ENCODE measurements at places on chromosomes 2 and 18.

DNA sequence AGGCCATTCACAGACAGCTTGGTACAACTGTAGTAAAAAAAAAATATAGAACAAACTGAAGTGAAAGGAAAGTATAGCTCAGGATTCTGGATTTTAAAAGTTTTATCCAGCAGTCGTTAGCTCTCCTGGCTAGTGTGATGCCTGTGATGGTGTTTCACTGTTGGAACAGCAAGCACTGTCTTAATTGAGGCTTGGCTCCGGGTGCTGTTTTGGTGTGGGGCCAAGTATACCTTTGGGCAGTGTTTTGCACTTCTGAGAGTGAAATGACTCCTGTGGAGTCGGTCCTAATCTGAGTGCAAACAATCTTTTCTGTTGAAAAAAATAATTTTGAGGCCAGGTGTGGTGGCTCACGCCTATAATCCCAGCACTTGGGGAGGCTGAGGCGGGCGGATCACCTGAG, 28.7 kb upstream of the RAB1A start:
- DNase-seq: no peak

GRCh38 chr2:37619959-37620300, 51.5 kb downstream of the CDC42EP3 start:
- no peak for DNase-seq

- no peak for DNase-seq
Measured at GRCh38 chr2:112782234-112782799, 2.0 kb downstream of the IL1A start.

GRCh38 chr18:37407571-37407970, 158.0 kb downstream of the CELF4 start:
- peak; percentile 6 for DNase-seq

GRCh38 chr2:26081556-26081955, 47.7 kb downstream of the RAB10 start:
- no peak for DNase-seq

GRCh38 chr2:108988796-108989713, at the start of gene EDAR:
TSS of gene EDAR (minus strand) at chr2:108989220. CDS start at chr2:108931014, 58,206 bp downstream.
- DNase-seq: peak; percentile 31

- DNase-seq: no peak
Measured at GRCh38 chr2:107502539-107502938, 324.2 kb upstream of the RGPD4 start.

GRCh38 chr2:176003958-176004357, 1.9 kb upstream of the LNPK start:
- no peak for DNase-seq

DNA sequence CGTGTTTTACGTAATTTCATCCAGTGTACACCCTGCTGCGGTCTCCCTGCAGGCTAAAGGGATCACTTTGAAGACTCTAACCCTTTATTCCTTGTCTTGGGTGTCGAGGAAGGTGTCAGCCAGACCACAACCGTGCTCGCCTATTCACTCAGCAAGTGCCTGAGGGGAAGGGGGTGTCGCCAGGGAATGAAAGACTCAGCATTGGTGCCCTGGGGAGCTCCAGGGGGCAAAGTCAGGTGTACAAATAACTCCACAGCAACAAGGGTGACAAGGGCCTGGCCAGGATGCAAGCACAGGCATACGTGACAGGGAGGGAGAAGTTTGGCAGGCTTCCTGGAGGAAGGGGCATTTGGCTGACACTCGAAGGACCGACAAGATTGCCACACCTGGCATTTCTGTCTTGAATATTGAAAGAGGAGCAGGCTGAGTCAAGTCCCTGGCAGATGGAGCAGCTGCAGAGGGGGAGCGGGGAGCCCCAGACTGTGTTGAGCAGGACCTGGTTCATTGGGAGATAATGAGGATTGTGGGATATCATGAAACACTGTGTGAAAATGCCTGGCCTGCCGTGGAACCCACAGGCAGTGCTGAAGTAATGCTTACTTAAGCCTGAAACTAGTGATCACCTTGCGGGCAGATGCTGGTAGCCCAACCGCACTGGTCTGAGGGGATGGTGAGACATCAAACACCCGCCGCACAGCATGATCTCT, 93.9 kb downstream of the RHOB start:
- peak; percentile 91 for DNase-seq

- DNase-seq: no peak
Measured at GRCh38 chr2:769771-770170, 92.6 kb upstream of the TMEM18 start.

- peak; percentile 11 for DNase-seq
Measured at GRCh38 chr18:63292831-63293683, 26.5 kb downstream of the BCL2 start.

DNA sequence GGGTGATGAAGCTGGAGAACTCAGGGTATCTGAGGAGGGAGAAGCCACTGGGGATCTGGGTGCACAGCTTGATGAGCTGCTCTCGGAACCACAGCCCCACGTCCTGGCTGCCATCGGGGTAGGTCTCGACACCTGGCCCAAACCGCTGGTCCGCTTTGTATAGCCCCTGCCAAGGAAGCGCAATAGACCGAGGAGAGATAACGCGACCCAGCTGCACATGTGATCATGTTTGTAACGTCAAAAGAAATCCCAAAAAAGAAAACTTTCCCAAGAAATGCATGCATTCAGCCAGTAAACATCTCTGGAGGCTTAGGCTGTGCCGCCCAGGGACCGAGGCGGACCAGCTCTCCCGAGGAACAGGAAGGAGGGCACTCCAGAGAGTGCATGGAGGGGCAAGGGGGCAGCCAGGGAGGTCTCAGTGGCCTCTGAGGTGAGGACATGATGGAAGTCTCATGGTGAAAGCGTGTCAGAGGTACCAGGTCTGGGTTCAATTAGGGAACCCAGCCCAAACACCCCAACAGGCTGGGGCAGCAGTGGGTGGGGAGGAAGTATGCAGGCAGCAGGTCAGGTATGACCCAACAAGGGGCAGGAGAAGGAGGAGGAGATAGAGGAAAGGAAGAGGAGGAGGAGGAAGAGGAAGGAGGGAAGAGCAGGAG, 28.3 kb downstream of the ANKMY1 start:
- no peak for DNase-seq

DNA sequence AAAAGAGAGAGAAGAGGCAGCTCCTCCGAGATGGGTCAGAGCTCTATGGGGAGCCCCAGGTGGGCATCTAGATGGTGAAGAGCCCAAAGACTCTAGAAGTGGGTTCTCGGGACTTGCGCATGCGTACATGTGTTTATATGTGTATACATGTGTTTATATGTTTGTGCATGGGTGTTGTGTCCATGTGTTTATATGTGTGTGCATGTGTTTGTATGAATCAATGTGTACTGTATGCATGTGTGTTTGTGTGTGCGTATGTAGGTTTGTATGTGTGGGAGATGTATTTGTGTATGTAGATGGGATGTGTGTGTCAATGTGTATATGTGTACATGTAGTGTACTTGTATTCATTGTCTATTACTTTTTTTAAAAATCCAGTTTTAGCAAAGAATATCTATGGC, 25.6 kb downstream of the DNPEP start:
- no peak for DNase-seq

GRCh38 chr2:60105906-60106305, 447.5 kb downstream of the BCL11A start:
- DNase-seq: no peak

DNA sequence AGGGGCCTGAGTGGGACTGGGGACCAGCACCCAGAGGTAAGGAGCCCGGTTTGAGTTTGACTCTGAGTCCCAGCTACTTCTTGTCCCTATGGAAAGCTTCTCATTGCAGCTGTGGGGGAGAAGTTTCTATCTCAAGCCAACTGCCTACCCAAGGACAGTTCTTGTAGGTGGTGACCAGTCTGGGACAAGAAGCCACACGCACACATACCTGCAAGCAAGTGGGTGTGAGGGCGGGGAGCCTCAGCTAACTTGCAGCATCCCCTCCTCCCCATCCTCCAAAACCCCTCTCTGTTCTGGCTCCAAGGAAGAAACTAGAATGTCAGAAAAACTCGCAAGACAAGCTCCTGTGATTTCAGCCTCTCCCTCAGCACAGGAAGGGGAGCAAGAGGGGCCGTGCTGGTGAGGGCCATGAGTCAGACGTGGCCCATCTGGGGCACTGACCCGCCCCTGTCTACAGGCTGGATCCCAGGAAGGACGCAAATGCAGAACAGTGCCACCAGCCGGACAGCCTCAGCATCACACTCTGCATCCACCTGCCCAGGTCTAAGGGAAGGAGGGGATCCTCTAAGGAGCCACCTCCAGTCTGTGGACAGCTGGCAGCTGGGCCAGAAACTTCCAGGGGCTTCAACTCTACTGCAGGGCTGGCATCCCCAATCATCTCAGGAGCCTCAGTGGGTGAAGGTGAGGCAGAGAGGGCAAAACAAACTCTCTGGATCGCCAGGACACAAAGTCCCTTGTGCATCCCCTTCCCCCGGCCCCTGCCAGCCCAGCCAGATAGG, 103.4 kb downstream of the TNS1 start:
- no peak for DNase-seq

GRCh38 chr2:173075781-173076580, at the start of gene MAP3K20:
TSS of gene MAP3K20 (plus strand) at chr2:173075846. CDS start at chr2:173091032, 15,186 bp downstream.
- peak; percentile 75 for DNase-seq

DNA sequence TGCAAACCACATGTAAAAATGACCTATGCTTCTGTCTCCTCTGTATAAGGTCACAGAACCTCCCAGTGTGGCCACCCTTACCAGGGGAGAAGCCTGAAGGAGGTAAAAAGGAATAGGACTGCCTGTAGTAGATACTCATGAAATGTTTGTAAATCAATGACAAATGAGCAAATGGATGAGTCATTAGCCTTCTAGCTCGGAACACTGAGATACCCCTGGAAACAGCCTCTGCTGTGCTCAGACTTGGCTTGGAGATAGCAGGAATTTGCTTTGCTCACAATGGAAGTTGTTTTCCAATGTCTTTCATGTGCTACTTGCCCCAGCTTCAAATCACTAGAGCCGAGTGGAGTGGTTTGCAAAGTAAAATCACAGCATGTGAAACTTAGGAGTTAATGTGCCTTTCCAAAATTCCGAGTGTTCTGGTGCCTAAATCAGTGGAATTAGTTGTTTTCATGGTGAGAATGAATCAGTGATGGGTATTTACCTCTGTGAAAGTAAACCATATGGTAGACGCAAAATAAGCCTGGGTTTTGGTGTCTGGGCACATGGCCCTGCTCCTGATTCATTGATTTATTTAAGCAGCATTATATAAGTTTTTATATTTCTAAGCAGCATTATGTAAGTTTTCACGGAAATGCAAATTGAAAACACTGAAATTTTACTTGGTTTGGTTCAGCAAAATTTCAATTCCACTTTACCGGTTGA, 154.0 kb upstream of the MAP3K20 start:
- DNase-seq: no peak

GRCh38 chr2:6872394-6872793, 5.2 kb upstream of the RSAD2 start:
- DNase-seq: no peak

- no peak for DNase-seq
Measured at GRCh38 chr2:157107460-157107859, 150.0 kb upstream of the GALNT5 start.
